Stimulated activated CD8-positive, alpha-beta memory T cell treated with anti-CD3 and anti-CD28 coated beads, Interleukin-2, amount 100 ng/mL, for 1 hour (primary cell): ENCODE measurements at places on chromosomes 1 and 21.

- DNase-seq: no peak
These were observed 6.2 kb upstream of the TEX50 start for GRCh38 chr1:173628888-173629287.

DNA sequence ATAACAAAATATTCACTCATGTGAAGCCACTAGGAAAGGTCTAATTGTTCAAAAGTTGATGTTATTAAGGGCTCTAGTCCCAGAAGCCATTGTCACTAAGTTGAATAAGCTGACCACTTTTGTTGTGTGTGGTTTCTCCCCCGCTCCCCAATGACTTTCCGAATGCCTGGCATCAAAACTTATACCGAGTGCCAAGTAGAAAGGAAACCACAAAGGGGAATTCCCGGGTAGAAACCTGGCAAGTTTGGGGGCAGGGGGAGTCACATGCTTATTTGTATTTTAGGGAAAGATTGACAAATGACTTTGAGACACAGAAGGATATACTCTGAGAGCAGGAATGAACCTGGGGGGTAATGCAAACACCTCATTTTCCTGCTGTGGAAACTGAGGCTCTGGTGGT, 154.1 kb downstream of the TGFBR3 start:
- peak; percentile 14 for DNase-seq

DNA sequence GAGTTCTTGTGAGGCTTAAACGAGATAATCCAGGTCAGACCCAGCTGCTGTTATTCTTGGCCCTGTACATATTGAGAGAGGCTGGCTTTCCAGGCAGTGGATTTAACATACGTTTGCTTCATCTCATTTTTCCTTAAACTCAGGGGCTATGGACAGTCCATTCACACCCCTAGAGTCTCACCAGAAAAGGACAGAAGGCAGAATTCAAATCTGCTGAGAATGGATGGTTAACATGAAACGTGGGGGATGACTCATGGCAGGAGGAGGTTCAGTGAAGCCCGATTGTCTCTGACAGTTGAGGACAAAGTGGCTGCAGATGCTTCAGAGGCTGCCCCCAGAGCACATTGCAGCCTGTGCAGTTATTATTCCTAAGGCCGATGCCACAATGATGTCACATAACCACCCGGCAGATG, 39.5 kb downstream of the TGFB2 start:
- DNase-seq: no peak

GRCh38 chr1:54703471-54703870, 12.2 kb upstream of the TTC4 start:
- DNase-seq: no peak

DNA sequence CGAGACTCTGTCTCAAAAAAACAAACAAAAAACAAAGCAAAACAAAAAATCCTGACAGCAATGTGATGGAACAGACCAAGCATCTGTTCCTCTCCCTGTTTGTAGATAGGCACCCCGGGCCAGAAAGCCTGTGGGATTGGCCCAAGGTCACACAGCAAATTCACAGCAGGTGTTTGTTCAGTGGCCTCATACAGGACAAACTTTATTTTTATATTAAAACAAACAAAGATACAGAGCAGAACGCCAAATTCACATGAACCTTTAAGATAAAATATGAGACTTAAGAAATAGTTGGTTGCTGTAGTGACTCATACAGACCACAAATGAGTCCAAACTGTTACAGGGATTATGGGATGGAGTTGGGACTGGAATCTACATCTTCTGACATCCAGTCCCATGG, 2.3 kb upstream of the CELA2A start:
- no peak for DNase-seq

DNA sequence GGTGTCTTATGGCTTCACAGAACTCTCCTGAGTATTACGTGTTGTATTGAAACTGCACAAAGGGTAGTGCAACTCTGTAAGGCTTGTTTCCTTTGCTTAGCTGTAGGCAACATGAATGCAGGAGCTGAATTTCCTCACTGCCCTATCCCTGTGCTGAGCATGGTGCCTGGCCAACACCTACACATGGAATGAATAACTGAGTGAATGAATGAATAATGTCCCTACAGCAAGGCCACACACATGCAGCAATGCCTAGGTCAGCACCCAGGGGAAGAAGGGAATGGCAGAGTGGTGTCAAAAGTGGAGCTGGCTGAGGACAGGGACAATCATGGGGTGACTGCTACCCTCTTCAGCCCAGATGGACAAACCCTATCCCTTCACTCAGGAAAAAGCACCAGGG, 655.9 kb downstream of the PTPRU start:
- no peak for DNase-seq

DNA sequence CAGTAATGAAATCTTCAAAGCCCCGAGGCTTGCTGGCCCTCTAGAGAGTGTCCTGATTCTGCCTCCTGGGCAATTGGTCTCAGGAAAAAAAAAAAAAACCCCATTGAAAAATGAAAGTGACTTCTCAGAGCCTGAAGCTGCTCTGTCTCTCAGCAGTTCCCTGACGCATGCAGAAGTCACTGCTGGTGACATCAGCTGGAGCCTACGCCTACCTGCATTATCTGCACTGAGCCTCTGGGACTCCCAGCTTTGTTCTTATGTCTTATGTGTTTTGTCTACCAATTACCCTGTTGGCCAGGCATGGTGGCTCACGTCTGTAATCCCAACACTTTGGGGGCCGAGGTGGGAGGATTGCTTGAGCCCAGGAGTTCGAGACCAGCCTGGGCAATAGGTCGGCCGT, 10.1 kb upstream of the SLC25A33 start:
- no peak for DNase-seq

DNA sequence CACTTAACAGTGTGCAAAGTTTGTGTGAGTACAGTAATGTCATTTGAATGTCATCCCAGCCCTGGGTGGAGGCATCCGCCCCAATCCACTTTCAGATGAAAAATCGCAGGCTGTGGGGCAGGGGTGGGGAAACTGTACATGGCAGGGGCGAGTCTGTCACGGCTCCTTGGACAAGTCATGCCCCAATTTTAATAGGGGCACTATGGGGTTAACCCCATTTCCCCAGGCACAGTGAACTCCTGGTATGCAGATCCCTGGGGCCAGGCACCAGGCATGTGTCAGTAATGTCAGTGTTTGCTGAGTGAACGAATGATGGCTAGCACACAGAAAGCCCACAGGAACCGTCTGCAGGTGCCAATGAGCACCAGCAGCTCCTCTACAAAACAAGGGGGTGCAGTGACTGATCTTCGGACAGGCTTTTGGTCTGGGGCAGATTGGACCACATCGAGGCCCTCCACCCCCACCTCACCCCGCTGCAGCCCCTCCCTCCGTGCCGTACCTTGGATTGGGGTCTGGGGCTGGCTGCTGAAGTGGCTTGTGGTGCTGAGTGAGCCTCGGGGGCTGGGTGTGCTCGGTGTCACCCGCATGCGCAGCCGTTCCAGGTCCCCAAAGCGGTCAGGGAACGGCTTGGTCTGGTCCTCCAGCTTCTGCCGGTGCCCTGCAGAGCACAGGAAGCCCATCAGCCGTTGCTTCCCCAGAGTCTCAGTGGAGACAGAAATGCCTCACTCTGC, 23.2 kb downstream of the RUNX3 start:
- no peak for DNase-seq

GRCh38 chr21:38853421-38853919, 47.7 kb downstream of the ETS2 start:
- DNase-seq: no peak

DNA sequence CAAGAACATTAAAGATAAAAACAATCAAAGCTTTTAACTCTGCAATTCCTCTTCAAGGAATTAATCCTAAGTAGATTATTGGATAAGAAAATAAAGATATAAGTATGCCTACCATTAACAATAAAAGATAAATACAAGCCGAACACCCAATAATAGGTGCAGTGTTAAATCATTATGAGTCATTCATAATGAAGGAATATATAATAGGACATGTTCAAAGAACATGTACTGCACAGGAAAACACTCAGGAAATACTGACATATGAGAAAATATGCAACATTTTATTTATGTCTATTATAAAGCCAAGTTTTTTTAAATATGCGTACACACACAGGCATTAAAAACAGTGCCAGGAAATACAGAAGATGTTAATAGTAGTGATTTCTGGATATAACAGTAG, 11.1 kb upstream of the EXO1 start:
- DNase-seq: no peak
